ENCODE measurements at places on chromosomes 12 and 14.

DNA sequence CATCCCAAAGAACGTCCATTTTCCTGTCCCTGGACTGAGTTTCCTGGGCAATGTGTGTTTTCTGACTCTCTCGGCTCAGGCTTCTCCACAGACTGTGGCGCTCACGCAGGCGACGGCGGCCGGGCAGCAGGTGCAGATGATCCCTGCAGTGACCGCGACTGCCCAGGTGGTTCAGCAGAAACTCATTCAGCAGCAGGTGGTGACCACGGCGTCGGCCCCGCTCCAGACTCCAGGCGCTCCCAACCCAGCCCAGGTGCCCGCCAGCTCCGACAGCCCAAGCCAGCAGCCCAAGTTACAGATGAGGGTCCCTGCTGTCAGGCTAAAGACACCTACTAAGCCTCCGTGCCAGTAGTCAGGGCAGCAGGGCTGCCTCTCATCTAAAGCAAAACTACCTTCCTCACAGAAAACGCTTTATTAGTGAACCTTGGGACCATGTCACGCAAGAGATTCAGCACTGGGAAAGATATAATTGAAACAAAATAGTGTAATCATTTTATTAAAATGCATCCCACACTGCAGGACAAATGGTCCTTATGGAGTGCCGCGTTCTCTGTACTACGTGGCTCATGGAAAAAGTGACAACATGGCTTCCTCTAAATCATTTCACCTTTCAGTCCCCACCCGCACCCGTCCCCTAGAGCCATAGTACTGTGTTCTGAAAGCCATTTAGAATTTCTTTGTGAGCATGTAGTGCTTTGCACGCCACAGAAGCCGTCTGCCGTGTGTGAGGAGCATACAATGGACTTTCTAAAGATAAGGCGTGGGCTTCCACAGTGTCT lies 66.6 kb downstream of the DDX51 start:
- no peak for DNase-seq

DNA sequence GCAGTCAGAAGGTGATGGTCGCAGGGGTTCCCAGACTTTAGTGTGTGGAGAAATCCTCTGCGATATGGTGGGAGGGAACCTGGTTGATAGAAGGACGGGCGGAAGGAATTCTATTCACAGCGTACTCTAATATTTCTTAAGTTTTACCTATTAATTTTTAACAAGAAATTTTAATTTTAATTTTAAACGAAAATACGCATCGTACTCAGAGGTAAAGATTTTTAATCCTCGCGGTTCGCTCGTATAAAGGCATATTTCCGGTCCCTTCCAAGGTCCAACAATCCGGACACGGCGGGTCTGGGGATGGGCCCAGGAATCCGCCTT lies 338 bp upstream of the SLC48A1 start:
- no peak for DNase-seq

- DNase-seq, result no peak
Measured at GRCh38 chr14:81165188-81165587, 55.6 kb downstream of the GTF2A1 start.

DNA sequence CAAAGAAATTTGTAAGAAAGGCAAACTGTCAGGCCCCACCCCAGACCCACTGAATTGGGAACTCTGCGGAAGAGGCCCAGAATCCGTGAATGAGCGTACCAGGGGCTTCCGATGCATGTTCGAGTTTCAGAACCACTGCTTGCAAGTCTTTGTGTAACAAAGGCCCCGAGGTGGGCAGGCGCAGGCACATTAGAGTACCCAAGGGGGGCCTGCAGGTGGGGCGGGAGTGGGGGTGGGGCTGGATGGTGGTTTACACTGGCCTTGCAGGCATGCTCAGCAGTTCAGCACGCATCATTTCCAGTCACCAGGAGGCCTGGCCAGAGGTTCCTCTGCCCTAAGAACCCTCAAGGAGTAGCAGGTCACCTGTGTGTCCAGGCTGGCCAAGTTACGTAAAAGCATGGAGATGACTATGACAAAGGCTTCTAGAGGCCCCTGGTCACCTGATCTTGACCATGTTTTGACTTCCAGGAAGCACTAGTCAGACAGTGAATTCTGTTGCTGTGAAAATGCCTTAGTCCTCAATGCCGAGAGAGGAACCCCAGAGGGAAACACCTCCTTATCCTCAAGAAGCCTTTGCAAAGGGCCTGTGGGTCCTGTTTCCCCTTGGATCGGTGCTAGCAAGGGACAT lies 33.2 kb upstream of the IRF2BPL start:
- DNase-seq, result no peak

DNA sequence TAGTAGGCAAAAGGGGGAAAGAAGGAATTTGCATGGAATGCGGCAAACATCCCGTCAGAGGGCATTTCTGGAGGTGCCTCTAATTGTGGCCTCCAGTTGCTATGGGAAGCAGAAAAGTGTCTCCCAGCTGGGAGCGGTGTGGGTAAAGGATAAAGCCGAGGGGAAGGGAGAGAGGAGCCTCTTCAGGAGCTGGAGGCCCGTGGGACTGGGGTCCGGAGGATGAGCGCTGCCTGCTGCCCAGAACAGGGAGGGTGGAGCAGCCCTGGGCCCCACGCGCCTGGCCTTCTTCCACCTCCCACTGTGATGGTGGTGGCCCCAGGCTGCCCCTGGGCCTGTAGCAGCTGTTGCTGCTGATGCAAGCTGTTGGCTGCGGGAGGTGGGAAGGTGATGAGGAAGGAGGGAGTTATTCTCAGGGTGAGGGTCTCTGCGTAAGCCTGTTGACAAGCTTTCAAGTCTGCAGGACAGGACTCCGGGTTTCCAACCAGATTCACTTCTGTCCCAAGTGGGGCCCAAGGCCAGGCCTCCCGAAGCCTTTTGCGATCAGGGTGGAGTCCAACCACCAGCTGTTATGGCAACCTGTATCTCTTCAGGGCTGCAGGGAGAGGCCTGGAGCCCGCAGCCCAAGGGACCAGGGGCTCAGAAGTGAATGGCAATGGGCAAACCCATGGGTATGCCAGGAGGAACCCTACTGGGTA lies 19.1 kb upstream of the PGF start:
- DNase-seq, result no peak

DNA sequence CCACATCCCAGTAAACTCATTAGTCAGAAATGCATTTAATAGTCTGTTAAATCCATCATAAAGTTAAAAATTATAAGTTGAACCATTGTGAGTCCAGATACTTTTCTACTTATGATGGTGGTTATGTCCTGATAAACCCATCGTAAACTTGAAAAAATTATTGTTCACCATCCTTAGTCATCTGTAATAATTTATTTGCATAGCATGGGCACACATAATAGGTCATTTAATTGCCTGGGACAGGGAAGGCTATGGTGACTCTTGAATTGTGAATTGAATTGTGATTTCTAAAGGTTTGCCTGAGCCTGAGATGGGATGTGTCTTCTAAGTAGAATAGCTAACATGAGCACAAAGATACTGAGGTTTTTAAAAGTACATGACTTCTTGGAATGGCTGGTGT lies 21.5 kb downstream of the ZDHHC17 start:
- DNase-seq, result no peak

GRCh38 chr12:47156167-47156736 lies 76.5 kb upstream of the AMIGO2 start:
- DNase-seq, result no peak

- DNase-seq, result no peak
Measured at GRCh38 chr14:67571275-67571990, 28.6 kb downstream of the PIGH start.

DNA sequence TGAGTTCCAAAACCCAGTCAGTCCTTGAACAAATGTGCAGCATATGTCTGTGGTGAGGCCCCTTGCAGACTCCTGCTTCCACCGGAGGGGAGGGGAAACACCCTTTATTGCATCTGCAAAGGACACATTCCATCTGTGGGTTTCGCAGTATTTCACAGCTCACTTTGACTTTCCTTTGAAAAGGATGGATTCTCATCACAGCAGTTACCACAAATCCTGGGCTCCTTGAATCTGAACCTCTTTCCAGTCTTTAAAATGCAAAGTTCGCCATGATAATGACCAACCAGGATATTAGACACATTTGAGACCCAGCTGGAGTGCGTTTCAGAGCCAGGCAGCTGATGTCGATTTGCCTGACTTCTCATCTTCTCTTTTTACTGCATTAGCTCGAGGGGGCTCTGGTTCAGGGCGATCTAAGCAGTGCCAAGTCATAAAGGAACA lies 242.4 kb downstream of the SLC15A4 start:
- DNase-seq, result no peak

DNA sequence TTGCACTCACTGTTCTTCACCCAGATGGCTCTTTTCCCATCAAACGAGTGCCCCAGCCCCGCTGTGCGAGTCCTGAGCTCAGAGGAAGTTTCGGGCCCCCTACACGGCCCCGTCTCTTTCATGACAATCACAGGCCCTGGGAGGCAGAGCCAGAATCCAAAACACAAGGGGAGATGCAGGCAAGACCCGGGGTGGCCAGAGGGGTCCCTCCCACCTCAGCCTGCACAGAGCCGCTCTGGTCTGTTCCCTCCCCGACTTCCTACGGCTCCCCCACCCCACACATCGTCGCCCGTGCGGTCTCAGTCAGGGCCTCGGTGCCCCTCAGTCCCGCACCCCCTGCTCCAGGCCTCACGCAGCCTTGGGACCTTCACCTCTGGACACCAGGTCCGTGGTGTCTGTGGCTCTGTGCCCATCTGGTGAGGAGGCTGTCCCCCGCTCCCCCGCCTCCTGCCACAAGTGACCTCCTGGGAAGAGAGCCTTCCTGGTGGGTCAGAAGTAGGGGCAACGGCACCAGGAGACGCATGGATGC lies 8.9 kb downstream of the GPR132 start:
- DNase-seq, result no peak

DNA sequence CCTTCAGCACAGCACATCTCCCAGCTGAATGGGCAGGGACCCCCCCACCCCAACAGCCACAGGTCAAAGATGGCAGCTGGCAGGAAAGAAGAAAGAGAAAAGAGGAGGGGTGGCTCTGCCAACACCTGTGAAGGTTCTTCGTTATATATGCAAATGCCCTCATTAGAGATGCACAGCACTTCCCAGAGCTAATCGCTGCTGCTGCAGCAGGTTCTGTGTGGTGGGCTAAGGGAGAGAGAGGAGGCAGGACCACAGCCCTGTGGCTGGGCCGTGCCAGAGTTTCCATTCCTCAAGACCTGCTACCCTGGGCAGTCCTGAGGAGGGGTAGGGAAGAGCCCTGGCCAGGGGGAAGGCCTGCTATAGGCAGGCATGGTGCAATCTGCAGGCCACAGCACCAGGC lies 28.7 kb downstream of the SMUG1 start:
- DNase-seq, result no peak

DNA sequence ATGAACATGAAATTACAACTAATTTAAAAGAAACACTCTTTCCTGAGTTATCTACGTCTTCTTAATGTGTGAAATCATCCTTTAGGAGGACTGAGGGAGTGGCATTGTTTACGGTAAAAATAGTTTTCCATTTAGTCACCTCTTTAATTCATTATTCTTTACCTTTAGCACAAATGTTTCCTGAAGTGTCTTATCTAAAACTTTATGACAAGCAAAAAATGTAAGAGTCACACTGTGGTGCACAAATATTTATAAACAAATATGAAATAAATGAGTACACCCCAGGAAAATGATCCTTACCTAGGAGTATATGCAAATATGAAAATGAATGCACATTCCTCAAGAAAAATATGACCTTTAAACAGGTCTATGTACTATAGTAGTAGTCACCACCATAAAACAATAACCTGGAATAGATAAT lies 104.6 kb downstream of the PTPRR start:
- DNase-seq, result no peak

DNA sequence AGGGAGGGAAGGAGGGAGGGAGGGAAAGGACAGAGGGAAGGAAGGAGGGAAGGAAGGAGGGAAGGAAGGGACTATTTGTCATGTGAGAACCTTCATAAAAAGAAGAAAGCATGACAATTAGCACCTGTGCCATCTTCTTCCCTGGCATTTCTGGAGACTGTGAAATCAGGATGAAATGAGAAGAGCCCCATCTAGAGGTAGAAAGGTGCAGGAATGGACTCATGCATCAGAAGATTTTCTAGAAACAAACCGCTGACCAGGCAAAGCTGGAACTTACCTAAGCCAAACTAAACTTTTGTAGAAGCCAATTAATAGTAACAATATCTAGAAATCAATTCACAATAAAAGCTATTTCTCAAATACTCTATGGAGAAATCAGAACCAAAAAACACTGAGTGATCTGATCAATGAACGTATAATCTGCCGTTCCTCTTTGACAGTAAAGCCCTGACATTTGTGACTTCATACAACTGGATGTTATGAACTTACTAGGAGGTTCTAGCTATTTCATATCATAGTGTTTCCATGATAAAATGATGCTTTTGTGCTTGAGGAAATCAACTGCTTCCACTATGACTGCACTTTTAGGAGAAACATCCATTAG lies 24.4 kb upstream of the CRACR2A start:
- DNase-seq, result no peak

All from mesenteric fat pad (tissue), 1 donor.